Heart right ventricle (tissue), 16 donors: ENCODE measurements at places on chromosomes 5 and 9. TPM values are rescaled to one million over a fixed set of nuclear protein-coding genes. Genes with fewer than 3 reads are reported as not detected.

EIF4E1B gene
- total RNA-seq: not detected

MPDZ gene
- total RNA-seq: 67.2 TPM

ZFAND5 gene
- 252 TPM for total RNA-seq

KIF20A gene
- total RNA-seq: 2.2 TPM

PCDHA9 gene
- total RNA-seq: not detected

IFNA2 gene
- not detected for total RNA-seq

SLC6A7 gene
- total RNA-seq: not detected

CENPP gene
- total RNA-seq: 3.3 TPM

GRCh38 chr9:84823421-84824271, 154.1 kb downstream of the NTRK2 start:
- DNase-seq: peak; percentile 12
- H3K27me3 ChIP-seq: no peaks in the 10 kb centered on the region
- peaks cover 40% of the 10 kb centered on the region for H3K4me1 ChIP-seq
- H3K4me3 ChIP-seq: no peak overlapping the region
- no peak overlapping the region for H3K27ac ChIP-seq

DNA sequence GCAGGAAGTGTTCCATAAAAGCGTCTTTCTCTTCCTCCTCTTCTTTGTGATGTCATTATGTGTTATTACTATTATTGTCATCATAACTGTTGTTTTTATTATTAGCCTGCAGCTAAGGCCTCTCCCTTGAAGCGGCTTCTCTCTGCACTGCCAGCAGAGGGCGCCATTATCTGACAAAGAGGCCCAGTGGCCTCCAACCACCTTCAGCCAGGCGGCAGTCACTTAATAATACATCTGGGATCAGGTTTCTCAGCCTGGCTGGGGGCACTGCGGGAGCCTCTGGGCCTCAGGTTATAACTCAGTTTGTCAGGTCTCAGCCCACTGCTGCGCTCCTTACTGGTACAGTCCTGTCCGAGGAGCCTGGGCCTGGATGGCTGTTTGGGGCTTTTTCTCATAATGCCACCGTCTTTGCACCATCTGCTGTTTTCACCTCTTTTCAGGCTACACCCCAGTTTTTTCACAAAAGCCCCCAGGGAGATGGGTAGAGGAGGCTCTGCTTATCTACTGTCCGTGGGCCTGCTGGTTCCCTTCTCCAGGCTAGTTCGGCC, 281.9 kb downstream of the NSG2 start:
- H3K27me3 ChIP-seq: peaks cover 10% of the 10 kb centered on the region
- no peaks in the 10 kb centered on the region for H3K36me3 ChIP-seq
- no peak overlapping the region for H3K4me3 ChIP-seq
- H3K27ac ChIP-seq: no peak overlapping the region
- peak; percentile 42 for DNase-seq
- no peaks in the 10 kb centered on the region for H3K4me1 ChIP-seq

DNA sequence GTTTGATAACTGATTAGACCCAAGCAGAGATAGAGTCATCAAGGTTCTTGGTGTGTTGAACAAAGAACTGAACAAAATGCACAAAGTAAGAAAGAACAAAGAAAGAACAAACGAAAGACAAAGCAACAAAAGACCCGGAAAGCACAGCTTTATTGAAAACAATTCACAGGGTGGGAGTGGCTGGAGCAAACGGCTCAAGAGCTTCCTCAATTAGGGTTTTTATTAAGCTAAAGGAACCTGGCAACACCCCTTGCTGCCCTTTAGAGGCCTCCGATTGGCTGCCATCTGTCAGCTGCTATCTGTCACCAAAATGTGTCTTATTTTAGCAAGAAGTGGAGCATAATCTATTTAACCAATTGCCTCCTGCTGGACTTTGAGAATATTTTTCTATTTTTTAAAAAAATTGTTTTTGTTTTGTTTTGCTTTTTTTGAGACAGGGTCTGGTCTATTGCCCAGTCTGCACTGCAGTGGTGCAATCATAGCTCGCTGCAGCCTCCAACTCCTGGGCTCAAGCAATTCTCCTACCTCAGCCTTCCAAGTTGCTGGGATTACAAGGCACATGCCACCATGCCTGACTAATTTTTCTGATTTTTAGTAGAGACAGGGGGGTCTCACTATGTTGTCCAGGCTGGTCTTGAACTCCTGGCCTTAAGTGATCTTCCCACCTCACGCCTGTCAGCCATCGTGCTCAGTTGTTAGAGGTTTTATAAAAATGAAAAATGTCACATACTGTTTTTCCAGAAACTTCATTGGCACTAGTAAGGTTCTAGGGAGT, 7.7 kb upstream of the ABO start:
- peaks cover 12% of the 10 kb centered on the region for H3K27me3 ChIP-seq
- H3K36me3 ChIP-seq: no peaks in the 10 kb centered on the region
- no peak overlapping the region for H3K4me3 ChIP-seq
- no peaks in the 10 kb centered on the region for H3K4me1 ChIP-seq
- no peak overlapping the region for H3K27ac ChIP-seq

GRCh38 chr9:18353473-18353872, 120.5 kb upstream of the ADAMTSL1 start:
- no peaks in the 10 kb centered on the region for H3K4me1 ChIP-seq
- H3K36me3 ChIP-seq: no peaks in the 10 kb centered on the region
- no peaks in the 10 kb centered on the region for H3K27me3 ChIP-seq
- no peak overlapping the region for H3K4me3 ChIP-seq

DNA sequence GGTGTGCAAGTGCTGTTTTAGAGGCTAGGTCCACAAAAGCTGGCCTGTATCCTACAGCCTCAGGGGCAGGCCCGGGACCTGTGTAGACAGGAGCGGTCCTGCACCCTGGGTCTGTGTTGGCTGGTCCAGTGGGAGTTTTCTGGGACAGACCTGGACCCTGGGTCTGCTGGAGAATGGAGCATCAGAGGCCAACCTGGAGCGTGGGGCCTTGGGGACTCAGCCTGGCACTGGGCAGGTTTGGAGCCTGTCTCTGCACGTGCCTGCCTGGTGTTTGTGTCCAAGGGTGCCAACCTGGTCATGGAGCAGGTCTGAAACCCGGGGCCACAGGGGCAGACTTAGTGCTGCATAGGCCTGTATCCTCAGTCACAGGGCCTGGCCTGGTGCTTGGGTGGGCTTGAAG, 45.8 kb downstream of the SRFBP1 start:
- H3K4me3 ChIP-seq: no peak overlapping the region
- H3K4me1 ChIP-seq: no peaks in the 10 kb centered on the region
- DNase-seq: no peak
- no peaks in the 10 kb centered on the region for H3K36me3 ChIP-seq
- no peaks in the 10 kb centered on the region for H3K27me3 ChIP-seq

DNA sequence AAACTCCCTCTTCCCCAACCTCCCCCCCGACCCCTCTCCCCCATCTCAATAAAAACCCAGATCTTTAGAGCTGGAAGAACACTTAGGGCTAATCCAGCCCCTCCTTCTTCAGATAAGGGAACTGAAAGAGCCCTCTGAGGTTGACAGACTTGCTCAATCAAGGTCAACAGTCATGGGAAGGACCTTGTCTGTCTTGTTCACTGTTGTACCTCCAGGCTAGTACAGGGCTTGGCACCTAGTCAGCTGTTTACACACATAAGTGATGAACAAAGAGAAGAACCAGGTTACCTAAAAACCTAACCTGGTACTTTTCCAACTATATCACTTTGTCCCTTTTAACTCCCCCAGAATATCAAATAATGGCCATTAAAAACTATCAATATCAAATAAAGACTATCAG, 2.4 kb downstream of the TTC39B start:
- no peaks in the 10 kb centered on the region for H3K27me3 ChIP-seq
- no peak for DNase-seq
- peaks cover 16% of the 10 kb centered on the region for H3K4me1 ChIP-seq

DNA sequence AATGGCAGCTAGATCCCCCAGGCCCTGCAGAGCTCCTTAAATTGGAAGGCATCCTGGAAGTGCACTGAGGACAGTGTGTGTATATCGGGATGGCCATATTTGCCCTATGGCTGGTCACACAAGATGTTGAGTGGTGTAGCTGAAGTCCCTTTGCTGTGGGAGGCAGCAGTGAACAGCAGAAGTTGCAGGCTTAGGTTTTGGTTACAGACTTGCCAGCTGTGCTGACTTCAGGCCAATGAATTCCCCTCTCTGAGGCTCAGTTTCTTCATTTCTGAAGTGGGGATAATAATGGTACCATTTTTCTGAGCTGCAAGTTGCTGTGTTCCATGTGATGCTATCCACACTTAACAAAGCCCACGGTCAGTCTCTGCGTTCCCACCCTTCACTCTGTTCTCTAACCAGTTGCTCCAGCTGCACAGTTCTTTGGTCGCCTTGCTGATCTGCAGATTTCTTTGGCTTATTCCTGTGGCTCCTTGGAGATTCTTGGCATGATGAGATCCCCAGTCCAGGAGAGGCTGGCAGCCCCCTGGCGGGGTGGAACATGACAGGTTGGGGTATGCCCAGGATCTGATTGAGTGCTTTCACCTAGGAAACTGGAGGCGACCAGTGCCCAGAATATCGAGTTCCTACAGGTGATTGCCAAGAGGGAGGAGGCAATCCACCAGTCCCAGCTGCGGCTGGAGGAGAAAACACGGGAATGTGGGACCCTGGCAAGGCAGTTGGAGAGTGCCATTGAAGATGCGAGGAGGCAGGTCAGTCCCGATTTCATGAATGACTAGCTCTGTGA, 6.5 kb upstream of the GLE1 start:
- no peak overlapping the region for H3K27ac ChIP-seq
- no peaks in the 10 kb centered on the region for H3K27me3 ChIP-seq
- peaks cover 16% of the 10 kb centered on the region for H3K36me3 ChIP-seq
- no peak overlapping the region for H3K4me3 ChIP-seq

GRCh38 chr5:151793358-151793757, 21.6 kb downstream of the G3BP1 start:
- peaks cover 6% of the 10 kb centered on the region for H3K36me3 ChIP-seq
- H3K4me1 ChIP-seq: no peaks in the 10 kb centered on the region
- DNase-seq: no peak
- H3K27me3 ChIP-seq: no peaks in the 10 kb centered on the region
- no peak overlapping the region for H3K4me3 ChIP-seq

DNA sequence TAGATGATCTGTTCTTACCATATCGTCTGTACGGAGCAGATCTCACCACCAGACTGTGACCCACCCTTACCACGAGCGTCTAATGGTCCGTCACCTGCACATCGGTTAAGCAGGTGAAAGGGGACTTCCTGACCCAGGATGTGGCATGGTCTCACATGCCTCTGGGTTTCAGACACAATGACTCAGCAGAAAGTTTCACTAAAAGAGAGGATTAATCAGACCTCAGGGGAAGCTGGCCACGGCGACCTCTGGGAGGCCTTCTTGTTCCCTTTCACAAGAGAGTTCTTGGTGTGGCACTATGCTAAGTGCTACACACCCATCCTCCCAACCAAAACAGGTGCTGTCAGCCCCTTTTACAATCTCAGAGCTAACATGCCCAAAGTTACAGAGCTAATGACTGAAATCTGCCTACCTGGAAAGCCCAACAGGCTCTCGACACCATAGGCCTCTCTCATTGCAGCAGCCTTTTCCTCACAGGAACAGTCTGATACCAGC, 41.6 kb downstream of the ADAMTS12 start:
- no peaks in the 10 kb centered on the region for H3K27me3 ChIP-seq
- no peaks in the 10 kb centered on the region for H3K4me1 ChIP-seq
- no peak overlapping the region for H3K27ac ChIP-seq

GRCh38 chr5:176573564-176574296, 24.6 kb downstream of the CDHR2 start:
- H3K27me3 ChIP-seq: no peaks in the 10 kb centered on the region
- no peak overlapping the region for H3K27ac ChIP-seq
- peaks cover 3% of the 10 kb centered on the region for H3K4me1 ChIP-seq
- peak; percentile 62 for DNase-seq
- no peaks in the 10 kb centered on the region for H3K36me3 ChIP-seq

DNA sequence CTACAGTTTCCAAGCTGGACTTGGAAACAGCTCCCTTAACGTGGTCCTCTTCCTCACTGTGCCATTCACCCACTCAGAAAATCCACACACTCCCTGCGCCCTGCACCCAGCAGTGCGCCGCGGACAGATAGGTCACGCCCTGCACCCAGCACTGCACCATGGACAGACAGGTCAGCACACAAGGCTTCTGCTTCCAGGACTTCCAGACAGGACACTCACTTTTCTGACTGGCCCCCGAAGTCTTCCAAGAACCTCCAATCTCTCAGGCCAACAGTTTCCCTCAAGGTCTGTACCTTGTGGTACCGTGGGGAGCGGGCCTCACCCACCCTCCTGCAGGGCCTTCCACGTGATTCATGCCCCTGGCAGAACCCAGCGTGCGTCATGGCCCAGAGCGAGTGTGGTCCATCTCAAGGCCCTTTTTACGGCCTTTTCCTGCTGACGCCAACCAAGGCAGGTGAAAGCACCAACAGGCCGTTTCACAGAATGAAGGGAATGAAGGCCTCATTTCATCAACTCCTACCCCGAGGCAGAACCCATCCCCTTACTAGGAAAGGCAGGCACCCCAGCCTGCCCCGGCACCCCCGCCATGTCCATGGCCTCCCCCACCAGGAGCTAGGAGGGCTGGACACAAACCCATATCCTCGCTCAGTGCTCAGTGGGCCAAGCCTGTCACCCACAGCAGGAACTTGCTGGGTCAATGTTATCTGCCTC, 17.3 kb downstream of the VAV2 start:
- H3K27ac ChIP-seq: no peak overlapping the region
- no peak for DNase-seq
- no peak overlapping the region for H3K4me3 ChIP-seq
- peaks cover 12% of the 10 kb centered on the region for H3K4me1 ChIP-seq
- no peaks in the 10 kb centered on the region for H3K36me3 ChIP-seq

GRCh38 chr5:126970517-126971017, 59.8 kb downstream of the MARCHF3 start:
- no peak overlapping the region for H3K4me3 ChIP-seq
- no peaks in the 10 kb centered on the region for H3K27me3 ChIP-seq
- DNase-seq: peak; percentile 56
- no peaks in the 10 kb centered on the region for H3K36me3 ChIP-seq

DNA sequence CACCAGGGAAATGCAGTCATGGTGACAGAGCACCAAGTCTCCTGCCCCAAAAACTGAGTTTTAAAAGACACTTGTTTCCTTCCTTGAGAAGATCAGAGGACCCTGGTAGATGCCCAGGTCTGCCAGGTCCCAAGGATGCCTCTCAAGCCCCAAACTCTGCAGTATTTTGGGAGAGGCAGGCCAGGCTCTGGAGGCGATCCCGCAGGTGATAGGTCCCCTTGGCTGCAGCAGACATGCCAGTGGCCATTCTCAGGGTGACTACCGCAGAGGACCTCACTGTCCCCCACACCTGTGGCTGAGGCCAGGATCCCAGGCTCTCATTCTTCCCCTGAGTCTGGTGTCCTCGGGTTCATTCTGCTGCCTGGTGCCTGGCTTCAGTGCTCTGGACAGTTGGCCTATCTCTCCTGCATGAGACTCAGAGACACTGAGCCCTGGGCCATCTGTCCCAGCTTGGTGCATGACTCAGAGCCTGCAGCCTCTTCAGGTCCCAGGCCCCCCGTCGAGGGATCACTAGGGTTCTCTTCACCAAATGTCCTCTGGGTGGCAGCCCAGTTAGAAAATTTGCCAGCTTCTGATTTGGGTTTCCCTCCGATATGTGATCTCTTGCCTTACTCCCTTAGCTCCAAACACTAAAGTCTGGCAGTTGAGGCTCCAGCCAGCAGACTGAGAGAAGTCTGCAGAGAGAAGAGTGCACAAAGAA, 59.7 kb upstream of the GARNL3 start:
- no peaks in the 10 kb centered on the region for H3K27me3 ChIP-seq
- H3K36me3 ChIP-seq: no peaks in the 10 kb centered on the region
- H3K27ac ChIP-seq: no peak overlapping the region
- peaks cover 8% of the 10 kb centered on the region for H3K4me1 ChIP-seq
